ENCODE measurements at places on chromosomes 2 and 18. TPM values are rescaled to one million over a fixed set of nuclear protein-coding genes. Genes with fewer than 3 reads are reported as not detected.

GRCh38 chr2:27741673-27742072, 29.8 kb upstream of the MRPL33 start:
- DNase-seq = no peak

DNA sequence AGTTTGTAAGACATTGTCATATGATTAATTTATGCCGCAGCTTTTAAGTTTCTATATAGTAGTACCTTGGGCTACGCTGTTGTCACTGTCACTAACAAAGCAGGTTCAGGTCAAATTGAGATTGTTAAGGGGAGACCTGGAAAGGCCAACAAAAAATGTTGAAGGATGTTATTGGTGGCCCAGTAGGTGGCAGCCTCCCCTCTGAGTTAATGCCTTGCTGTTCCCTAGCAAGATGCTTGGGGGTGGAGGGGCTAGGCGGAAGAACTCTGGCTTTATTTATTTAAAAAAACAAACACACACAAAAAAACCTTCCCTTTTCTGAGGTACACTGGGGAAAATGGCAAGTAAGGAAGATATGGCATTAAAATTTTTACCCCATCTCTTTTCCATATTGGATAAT, 128.3 kb upstream of the ATP5MC3 start:
- DNase-seq = peak; percentile 2

DNA sequence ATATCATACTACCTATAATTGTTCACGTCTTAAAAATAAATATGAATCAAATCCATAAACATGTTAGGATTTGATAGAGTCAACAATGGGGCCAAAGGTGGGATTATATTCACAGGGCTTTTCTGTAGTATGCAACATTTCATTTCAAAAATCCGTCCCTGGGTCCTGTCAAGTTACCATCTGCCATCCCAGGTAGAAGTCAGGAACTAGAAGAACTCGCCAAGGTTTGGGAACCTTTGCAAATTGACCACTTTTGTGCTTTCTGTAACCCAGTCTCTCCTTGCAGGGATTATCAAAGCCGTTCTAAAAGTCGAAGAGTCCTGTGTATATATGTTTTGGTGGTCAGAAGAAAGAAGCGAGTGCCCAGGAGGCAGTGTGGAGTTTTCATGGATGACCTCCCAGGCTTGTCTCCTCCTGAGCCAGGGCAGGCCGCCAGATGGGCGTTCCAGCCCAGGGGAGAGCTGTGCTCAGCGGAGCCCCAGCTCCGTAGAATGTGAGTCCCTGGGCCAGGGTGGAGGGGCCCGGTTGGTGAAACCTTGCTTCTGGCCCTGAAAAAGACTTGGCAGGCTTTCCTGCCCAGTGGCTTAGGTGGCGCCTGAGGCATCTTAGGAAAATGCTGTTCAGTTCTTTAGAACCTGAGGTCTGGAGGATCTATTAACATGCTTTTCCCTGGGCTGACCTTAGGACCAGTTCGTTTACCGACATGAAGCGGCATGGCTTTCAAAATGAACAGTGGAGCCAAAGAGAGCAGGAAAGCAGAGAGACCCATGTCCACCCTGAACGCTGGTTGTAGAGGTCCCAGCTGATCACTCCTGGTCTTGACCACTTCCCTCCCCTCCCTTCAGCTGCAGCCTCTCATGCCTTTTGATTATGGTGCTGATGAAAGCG, 69.2 kb downstream of the LONRF2 start:
- no peak for DNase-seq

DNA sequence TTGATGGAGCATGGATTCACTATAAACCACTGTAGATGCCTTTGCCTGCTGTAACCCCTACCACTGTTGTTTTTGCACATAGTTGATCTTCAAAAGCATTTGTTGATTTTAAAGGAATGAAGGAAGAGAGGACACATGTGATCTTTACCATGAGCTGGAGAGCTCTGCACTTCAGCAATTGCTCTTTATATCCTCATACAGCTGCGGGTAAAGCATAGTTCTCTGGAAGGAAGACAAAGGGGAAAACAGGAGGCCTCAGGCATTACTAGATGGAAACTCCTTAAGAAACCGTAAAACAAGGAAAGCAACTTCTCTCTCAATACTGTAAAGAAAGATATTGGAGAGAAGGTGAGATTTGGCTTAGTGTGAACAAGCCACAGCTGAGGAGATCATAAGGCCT, 60.6 kb downstream of the SCG2 start:
- DNase-seq = no peak

DNA sequence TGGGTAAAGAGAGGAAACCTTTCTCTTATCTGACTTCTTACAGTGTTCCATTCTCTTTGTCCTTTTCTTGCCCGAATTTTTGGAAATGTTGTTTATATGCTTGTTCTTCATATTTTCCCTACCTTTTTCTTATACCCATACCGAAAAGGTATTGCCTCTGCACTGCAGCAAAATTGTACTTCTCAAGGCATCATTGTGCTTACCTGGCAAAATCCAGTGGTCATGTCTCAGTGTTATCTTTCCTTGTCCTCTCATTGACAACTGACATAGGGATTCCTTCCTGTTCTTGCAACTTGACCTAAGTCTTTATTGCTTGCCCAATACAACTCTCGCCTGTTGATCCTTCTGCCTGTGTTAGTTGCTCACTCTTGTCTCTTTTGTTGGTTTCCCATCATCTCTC, 842.2 kb downstream of the CNTNAP5 start:
- DNase-seq = no peak

DNA sequence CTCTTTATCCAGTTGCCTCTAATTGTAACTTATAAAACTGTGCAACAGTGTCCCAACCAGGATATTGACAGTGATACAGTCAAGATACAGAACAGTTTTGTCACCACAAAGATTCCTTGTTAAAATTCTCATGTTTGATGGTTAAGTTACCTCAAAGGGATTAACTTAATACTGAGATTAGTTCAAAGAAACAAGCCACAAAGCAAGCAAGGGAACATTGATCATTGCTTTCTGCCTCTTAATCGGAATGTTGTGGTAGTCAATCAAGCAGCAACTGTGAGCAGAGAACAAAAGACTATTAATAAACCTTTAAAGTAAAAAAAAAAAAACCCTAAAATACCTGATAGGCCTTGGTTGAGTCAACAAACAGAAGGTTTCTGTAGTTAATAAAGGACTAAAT, 352.3 kb downstream of the PARD3B start:
- no peak for DNase-seq

LDAH gene
- 15.0 TPM for total RNA-seq
